ENCODE measurements at places on chromosomes 2 and 18.

- no peak for DNase-seq
Measured at GRCh38 chr2:168740360-168740759, 62.1 kb upstream of the NOSTRIN start.

GRCh38 chr18:22543769-22544168, 126.1 kb upstream of the CTAGE1 start:
- DNase-seq, result no peak

DNA sequence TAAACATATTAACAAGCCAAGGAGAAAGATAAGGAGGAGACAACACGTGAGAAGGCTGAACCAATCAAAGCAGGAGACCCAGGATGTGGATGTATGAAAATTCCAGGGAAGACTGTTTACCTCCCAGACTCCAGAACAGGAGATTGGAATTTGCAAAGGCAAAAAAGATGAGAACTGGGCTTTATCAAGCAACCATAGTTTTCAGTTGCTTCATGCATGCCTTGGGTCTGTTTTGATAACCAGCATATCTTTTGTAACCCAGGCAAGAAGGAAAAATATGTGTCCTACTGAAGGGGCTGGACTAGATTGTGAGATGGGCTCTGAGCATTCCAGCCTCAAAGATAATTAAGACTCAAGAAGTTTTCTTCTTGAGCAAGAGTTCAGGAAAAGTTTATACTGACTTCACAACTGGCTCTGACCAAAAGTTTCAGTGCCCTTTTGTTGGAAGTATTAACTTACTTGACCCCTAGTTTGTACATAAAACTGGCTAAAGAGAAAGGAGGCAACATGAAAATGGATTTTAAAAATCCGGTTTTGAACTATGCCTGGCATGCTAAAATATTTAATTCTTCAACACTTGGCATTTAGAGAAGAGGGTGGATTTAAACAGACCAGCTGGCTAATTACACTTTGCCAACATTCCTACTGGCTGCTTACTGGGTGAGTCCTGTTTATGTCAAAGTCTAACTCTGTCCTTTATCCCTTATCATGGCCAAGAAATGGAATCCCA, 79.3 kb upstream of the CD28 start:
- no peak for DNase-seq

- DNase-seq, result no peak
Measured at GRCh38 chr2:65666156-65666725, 233.8 kb upstream of the SPRED2 start.

GRCh38 chr2:168565512-168565911, 109.4 kb downstream of the CERS6 start:
- DNase-seq, result no peak

GRCh38 chr2:174792309-174793025, 28.2 kb upstream of the CHRNA1 start:
- no peak for DNase-seq

Measured in NCI-H460 (cell line).